ENCODE measurements at places on chromosomes 16 and 17.

DNA sequence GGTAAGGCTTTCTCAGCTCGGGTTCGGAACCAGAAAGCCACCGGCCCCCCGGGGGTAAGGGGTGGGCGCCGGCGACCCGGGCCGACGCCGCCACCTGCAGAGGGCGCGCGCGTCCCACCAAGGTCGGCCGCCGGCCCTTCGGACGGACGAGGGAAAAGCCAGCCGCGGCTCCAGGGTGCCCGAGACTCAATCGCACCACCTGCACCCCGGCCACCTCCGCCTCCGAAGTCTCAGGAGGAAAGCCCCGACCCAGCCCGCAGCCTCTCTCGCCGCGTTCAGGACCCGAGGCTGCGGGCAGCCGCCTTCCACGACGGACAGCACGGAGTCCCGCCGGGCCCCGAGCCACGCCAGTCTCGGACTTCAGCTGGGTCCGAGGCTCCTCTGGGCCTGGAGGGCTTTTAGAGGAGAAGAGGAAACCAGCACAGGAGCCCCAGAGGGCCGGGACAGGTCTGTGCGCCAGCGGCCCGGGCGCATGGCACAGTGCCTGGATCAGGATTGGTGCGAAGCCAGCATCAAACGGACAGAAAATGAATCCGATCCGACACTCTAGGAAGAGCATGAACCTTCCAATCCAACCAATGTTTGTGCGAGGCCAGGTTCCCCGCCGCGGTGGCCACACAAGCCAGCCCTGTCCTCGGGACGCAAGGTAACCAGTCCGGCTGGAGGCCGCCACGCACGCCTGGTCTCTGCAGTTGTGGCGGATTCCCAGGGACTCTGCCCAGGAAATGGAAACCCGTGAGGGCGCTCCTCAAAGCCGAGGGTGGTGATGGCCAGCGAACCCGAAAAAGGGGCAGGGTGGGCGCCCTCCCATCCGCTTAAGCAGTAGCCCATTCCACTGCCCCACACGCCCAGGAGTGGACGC lies 6.7 kb downstream of the CBX8 start:
- DNase-seq, result no peak

GRCh38 chr16:73093146-73094144 lies 45.5 kb upstream of the ZFHX3 start:
- no peak for DNase-seq

DNA sequence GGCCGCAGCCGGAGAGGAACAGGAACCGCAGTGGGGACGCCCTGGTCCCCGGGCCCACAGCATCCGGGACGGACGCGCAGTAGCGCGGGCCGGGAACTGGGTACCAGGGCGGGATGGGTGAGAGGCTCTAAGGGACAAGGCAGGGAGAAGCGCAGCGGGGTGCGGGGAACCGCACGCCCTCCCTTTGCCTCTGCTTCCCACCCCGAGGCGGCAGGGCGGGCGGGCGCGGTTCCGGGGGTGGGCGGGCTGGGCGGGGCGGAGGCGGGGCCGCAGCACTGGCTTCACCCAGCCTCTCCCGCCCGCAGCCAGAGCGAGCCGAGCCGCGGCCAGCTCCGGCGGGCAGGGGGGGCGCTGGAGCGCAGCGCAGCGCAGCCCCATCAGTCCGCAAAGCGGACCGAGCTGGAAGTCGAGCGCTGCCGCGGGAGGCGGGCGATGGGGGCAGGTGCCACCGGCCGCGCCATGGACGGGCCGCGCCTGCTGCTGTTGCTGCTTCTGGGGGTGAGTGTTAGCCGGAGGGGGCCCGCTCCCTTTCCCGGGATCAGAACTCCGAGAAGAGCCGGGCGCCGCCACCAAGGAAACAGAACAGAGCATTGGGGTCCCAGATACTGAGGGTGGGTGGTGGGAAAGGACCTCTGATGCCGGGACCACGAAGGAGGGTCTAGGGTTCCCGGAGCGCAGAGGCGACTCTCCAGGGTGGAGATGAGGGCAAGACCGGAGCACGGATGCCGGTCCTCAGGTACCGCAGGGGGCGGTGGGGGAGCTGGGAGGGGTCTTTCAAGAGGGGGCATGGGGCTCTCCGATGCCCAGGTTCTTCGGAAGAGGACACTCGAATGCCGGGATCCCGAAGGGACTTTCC lies at the start of gene NGFR:
NGFR (plus strand) TSS at position 308 of the 856 bp plus-strand sequence; CDS start at position 433, 125 bp downstream.
- peak; percentile 22 for DNase-seq

- DNase-seq, result no peak
Measured at GRCh38 chr17:48605991-48606891, 1.5 kb upstream of the HOXB6 start.

GRCh38 chr17:71681427-71682173 lies 439.2 kb upstream of the SOX9 start:
- DNase-seq, result no peak

GRCh38 chr17:76243826-76244679 lies 3.8 kb upstream of the RNF157 start:
- no peak for DNase-seq

GRCh38 chr17:8912084-8912981 lies 44.9 kb upstream of the PIK3R6 start:
- no peak for DNase-seq

GRCh38 chr16:64544859-64545258 lies 577.0 kb downstream of the CDH11 start:
- DNase-seq, result no peak

DNA sequence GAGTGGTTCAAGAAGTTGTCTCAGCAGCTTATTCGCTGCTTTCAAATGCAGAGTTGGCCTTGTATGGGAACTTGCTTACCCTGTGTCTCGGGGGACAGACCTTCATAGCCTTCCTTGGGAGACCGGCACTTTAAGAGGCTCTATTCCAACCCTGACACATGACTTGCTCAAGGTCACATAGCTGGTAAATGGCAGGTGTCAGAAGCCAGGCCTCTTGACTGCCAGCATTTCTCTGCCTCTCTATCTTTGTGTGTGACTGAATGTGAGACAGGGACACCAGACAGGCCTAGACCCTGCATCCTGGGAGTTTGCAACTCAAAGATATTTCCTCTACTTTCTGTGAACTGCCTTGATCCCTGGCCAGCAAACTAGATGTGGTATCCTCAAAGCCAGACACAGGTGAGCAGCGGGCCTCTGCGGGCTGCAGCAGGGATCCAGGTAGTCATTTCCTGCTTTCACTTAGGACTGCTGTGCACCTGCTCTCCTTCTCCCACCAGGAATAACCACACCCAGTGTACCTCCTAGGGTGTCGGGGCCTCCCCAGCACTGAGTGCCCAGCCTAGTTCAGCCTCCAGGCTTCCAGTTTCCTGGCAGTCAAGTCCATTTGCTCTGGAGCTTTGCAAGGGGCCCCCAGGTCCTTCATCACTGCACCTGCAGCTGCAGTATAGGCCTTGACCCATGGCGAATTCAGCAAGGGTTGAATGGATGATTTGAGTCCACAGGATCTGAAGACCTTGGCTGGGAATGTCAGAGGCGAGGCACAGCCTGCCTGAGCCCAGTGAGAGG lies 116.6 kb upstream of the TNRC6C start:
- DNase-seq, result no peak

DNA sequence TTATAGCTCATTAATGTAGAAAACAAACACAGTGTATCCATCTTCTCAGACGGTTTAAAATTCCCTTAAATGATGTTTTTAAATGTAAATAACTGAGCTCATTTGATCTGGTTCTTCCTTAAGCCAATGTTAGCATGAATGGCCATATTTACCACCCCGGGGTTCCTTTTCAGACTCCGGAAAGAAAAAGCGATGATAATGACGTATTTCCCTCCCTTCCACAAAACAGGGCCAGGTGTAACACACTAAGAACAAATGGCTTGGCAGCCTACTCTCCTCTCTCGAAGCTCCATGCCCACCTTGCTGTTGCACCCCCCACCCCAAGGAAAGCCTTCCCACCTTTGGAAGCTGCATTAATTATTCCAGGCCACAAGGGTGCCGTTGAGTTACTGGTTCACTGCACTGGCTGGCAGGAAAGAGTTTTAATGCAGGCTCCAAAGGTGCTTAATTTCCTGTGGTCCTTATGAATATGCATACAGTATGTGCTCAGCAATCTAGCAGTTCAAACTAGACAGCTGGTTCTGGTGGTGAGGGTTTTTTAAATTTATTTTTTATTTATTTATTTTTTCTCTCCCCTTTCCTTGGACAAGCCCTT lies 378.9 kb downstream of the WWOX start:
- no peak for DNase-seq
